ENCODE measurements at places on chromosomes 5 and 9. TPM values are rescaled to one million over a fixed set of nuclear protein-coding genes. Genes with fewer than 3 reads are reported as not detected.

- H3K4me3 ChIP-seq, result no peak overlapping the region
- H3K4me1 ChIP-seq, result peaks cover 10% of the 10 kb centered on the region
- H3K36me3 ChIP-seq, result no peaks in the 10 kb centered on the region
- no peak for DNase-seq
- no peak overlapping the region for H3K27ac ChIP-seq
These were observed 78.1 kb upstream of the PITX1 start for GRCh38 chr5:135112008-135112725.

DNA sequence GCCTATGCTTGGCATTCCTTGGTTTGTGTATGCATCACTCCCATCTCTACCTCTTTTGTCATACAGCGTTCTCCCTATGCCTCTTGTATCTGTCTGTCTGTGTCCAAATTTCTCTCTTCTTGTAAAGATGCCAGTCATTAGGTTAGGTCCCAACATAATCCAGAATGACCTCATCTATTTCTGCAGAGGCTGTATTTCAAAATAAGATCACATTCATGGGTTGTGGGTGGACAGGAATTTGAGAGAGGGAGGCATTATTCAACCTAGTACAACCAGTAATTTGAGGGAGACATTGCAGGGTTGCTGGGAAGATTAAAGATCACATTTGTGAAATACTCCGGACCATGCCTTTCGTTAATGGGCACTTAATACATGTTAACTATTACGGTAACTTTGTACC lies 155.0 kb downstream of the MAN2A1 start:
- no peaks in the 10 kb centered on the region for H3K27me3 ChIP-seq
- H3K36me3 ChIP-seq, result peaks cover 34% of the 10 kb centered on the region
- no peak overlapping the region for H3K27ac ChIP-seq
- DNase-seq, result no peak

- no peaks in the 10 kb centered on the region for H3K36me3 ChIP-seq
- no peak overlapping the region for H3K27ac ChIP-seq
- no peak overlapping the region for H3K4me3 ChIP-seq
- no peak for DNase-seq
These were observed 93.5 kb downstream of the GNA14 start for GRCh38 chr9:77554586-77555105.

DNA sequence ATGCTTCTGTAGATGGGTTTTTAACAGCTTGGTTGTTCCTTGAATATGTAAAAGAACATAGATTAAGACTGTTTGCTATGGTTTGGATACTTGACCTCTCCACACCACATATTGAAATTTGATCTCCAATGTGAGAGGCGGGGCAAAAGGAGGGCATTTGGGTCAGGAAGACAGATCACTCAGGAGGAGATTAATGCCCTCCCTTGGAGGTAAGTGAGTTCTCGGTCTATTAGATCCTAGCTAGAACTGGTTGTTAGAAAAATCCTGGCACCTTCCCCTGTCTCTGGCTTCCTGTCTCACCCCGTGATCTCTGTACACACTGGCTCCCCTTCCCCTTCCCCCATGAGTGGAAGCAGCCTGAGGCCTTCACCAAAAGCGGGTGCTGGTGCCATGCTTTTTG lies 281.1 kb upstream of the ANKRD55 start:
- H3K27me3 ChIP-seq, result no peaks in the 10 kb centered on the region
- no peak overlapping the region for H3K27ac ChIP-seq
- H3K4me1 ChIP-seq, result no peaks in the 10 kb centered on the region
- DNase-seq, result no peak
- no peaks in the 10 kb centered on the region for H3K36me3 ChIP-seq

DNA sequence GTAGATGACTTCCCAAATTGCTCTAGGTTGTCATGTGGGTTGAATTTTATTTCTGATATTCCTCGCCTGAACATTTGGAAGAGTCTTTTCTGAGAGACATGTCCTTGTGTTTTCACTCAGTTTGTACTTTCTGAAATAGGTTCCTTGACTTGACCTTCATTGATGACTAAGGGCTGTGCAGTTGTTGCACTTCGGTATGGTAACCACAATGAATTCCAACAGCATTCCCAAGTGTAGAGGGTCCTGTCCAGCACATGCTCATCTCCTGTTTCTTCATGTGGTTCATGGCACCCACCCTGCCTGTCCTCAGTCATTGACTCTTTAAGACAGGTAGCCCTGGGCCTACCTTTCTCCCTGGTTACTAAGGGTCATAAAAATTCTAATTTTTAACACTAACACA lies 527.8 kb downstream of the MTRR start:
- no peak overlapping the region for H3K4me3 ChIP-seq
- no peak overlapping the region for H3K27ac ChIP-seq
- H3K36me3 ChIP-seq, result no peaks in the 10 kb centered on the region
- H3K4me1 ChIP-seq, result no peaks in the 10 kb centered on the region
- no peak for DNase-seq

DNA sequence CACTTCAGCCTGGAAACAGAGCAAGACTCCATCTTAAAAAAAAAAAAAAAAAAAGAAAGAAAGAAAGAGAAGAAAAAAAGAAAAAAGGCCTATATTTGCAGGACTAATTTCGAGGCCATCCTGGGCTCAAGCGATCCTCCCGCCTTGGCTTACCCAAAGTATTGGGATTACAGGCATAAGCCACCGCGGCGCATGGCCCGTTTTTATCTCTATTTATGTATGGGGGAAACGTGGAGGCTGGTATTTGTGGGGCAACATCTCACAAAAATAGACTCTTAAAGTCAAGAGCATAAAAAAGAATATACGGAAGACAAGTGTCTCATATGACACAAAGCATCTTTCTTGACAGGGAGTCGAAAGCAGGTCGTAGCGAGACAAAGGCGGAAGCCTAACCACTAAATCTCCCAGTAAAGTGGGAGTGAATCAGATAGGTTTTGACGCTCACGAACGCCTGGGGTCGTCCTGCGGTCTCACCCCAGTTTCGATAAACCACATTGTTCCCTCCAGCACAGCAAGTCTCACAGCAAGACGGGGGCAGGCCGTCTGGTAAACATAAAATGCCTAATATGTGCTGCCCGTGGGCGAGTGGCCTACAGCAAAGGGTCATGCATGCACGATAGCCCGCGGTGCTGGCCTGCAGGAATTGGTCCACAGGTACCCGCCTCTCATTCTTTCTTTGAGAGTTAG lies 1.8 kb upstream of the TRIM41 start:
- H3K4me1 ChIP-seq, result peaks cover 22% of the 10 kb centered on the region
- peak overlapping the region; percentile 97 for H3K27ac ChIP-seq
- H3K4me3 ChIP-seq, result no peak overlapping the region
- DNase-seq, result peak; percentile 10
- no peaks in the 10 kb centered on the region for H3K36me3 ChIP-seq
- no peaks in the 10 kb centered on the region for H3K27me3 ChIP-seq

- DNase-seq, result no peak
- H3K36me3 ChIP-seq, result no peaks in the 10 kb centered on the region
- peaks cover 6% of the 10 kb centered on the region for H3K4me1 ChIP-seq
These were observed 112.2 kb downstream of the FGF18 start for GRCh38 chr5:171531638-171532037.

GRCh38 chr9:125768803-125769202 lies 21.6 kb downstream of the PBX3 start:
- no peaks in the 10 kb centered on the region for H3K27me3 ChIP-seq
- no peak overlapping the region for H3K4me3 ChIP-seq
- DNase-seq, result no peak
- H3K4me1 ChIP-seq, result no peaks in the 10 kb centered on the region

DNA sequence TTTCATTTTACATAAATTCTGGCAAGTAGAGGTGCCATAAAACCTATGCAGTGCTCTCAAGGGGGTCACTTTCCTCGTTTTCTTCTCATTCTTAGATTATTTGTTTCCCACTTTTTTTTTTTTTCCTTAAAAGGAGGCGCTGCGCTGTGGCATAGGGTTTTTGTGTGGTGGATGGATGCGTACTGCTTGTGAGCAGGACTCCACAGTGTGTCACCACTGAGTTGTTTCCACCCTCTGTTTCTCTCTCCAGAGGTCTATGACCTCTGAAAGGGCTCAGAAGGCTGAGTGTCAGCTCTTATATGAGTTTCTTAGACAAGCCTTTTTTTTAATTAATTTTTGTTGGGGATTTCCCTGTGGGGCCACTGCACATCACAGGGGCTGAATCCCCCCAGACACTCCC lies 13.6 kb upstream of the CLTB start:
- no peaks in the 10 kb centered on the region for H3K4me1 ChIP-seq
- H3K36me3 ChIP-seq, result no peaks in the 10 kb centered on the region
- no peak overlapping the region for H3K4me3 ChIP-seq
- no peak overlapping the region for H3K27ac ChIP-seq

DNA sequence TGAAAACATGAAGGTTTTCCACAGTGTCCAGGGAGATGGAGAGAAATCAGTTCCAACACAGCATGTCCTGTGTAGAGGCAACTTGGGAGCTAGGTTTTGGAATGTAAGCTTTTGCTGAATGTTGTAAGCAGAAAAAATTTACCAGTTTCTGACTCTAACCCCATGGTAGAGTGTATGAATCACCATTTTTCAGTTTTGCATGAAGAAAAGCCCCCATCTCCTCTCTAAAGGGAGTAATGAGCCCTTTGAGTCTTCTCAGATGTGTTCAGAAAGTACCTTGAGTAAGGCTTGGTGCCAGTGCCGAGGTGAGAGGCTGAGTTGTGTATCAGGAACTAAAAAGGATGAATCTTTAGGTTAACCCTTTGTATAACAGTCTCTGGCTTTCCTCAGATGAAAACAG lies 96.2 kb downstream of the ADRB2 start:
- H3K4me1 ChIP-seq, result peaks cover 17% of the 10 kb centered on the region
- DNase-seq, result no peak
- H3K27ac ChIP-seq, result no peak overlapping the region
- H3K4me3 ChIP-seq, result no peak overlapping the region
- H3K27me3 ChIP-seq, result no peaks in the 10 kb centered on the region
- H3K36me3 ChIP-seq, result no peaks in the 10 kb centered on the region

- H3K27me3 ChIP-seq, result no peaks in the 10 kb centered on the region
- H3K4me1 ChIP-seq, result peaks cover 16% of the 10 kb centered on the region
- no peak overlapping the region for H3K4me3 ChIP-seq
These were observed 472.5 kb downstream of the ARHGEF28 start for GRCh38 chr5:74098456-74098855.

DNA sequence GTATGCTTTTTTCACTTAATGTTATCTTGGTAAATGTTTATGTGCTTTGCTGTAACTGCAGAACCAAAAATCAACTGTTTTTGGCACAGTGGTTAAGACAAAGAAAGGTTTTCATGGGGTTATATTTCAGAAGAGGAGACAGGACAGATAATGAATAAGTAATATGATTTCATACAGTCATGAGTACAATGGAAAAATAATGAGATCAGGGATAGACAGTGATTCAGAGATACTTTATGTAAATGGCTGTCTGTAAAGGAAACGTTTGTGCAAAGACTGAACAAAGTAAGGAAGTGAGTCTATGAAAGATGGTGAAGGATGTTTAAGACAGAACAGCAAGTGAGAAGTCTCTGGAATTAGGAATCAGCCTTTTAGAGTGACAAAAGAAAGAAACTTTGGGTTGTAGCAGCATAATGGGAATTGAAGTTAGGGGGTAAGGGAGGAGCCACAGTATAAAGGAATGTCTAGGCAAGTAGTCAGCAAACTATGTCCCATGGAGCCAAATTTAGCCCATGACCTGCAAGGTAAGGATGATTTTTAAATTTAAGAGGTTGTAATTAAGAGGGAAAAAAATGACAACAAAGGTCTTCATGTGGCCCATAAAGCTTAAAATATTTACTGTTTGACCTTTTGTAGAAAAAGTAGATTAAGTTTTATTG lies 55.0 kb downstream of the TNPO1 start:
- H3K27me3 ChIP-seq, result no peaks in the 10 kb centered on the region
- no peak overlapping the region for H3K4me3 ChIP-seq
- peaks cover 53% of the 10 kb centered on the region for H3K36me3 ChIP-seq
- H3K4me1 ChIP-seq, result peaks cover 9% of the 10 kb centered on the region
- no peak for DNase-seq

DNA sequence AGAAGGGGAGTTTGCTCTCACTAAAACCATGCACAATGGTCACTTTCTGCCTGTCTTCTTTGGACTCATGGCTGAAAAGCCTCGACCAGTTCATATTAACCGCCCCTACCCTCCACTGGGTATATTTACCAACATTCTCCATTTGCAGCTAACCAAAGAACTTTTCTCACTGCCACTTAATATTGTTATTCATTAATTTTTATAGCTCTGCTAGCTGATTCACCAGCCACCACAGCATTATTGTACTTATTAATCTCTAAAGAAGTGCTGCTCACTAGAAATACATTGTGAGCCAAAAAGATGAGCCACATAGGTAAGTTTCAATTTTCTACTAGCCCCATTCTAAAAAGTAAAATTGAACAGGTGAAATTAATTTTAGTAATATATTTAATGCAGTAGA lies 33.4 kb upstream of the SMIM32 start:
- no peaks in the 10 kb centered on the region for H3K36me3 ChIP-seq
- no peak for DNase-seq
- no peaks in the 10 kb centered on the region for H3K4me1 ChIP-seq

GRCh38 chr9:91312717-91313325 lies 48.9 kb downstream of the AUH start:
- H3K4me3 ChIP-seq, result no peak overlapping the region
- no peaks in the 10 kb centered on the region for H3K4me1 ChIP-seq
- no peak for DNase-seq
- H3K36me3 ChIP-seq, result no peaks in the 10 kb centered on the region
- H3K27me3 ChIP-seq, result no peaks in the 10 kb centered on the region
- H3K27ac ChIP-seq, result no peak overlapping the region

- no peak overlapping the region for H3K27ac ChIP-seq
- no peaks in the 10 kb centered on the region for H3K36me3 ChIP-seq
- no peak for DNase-seq
- H3K27me3 ChIP-seq, result no peaks in the 10 kb centered on the region
- no peak overlapping the region for H3K4me3 ChIP-seq
- H3K4me1 ChIP-seq, result no peaks in the 10 kb centered on the region
These were observed 133.1 kb downstream of the DOCK8 start for GRCh38 chr9:347667-348292.

DNA sequence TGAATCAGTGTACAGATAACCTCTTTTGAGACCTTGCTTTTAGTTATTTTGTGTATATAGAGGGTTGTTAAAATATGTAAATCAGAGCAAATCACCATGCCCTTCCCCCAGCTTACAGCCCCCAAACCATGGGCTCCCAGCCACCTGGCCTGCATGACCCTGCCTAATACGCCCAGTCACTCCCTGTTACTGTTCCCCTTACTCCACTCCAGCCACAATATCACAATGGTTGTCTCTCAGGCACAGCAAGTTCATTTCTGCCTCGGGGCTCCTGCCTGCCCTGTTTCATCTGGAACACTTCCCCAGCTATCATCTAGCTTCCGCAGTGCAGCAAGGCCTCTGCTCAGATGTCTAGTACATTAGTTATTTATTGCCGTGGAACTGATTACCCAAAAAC lies 5.0 kb upstream of the CARD19 start:
- H3K4me1 ChIP-seq, result peaks cover 9% of the 10 kb centered on the region
- DNase-seq, result no peak
- H3K36me3 ChIP-seq, result no peaks in the 10 kb centered on the region
- H3K27ac ChIP-seq, result no peak overlapping the region
- no peak overlapping the region for H3K4me3 ChIP-seq
- no peaks in the 10 kb centered on the region for H3K27me3 ChIP-seq

TSSK1B gene
- total RNA-seq, result not detected

FUT7 gene
- not detected for total RNA-seq

CCNI2 gene
- total RNA-seq, result not detected

ARSI gene
- not detected for total RNA-seq

OMD gene
- 1.2 TPM for total RNA-seq

ST8SIA4 gene
- total RNA-seq, result 4.5 TPM
